NCI-H748 treated with DMSO at 0.1 percent for 48 hours (cell line): ENCODE measurements at places on chromosomes 6 and 20.

DNA sequence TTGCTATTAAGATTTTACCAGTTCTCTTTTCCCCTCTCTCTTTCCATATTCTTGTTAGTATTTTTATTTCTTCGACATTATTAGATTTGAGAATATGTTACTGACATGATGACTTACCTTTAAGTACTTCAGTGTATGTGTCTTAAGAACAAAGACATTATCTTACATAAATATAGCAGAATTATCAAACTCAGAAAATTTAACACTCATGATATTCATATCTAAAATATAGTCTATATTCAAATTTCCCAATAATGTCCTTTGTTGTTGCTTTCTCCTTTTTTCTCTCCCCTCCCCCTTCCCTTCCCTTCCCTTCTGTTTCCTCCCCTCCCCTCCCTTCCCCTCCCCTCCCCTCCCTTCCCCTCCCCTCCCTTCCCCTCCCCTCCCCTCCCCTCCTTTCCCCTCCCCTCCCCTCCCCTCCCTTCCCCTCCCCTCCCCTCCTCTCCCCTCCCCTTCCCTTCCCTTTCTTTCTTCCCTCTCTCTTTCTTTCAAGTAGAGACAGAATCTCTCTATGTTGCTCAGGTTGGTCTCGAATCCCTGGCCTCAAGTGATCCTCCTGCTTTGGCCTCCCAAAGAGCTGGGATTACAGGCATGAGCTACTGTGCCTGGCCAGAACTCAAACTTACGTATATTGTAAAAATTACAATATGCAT lies 56.5 kb downstream of the RSPH3 start:
- no peak for DNase-seq

DNA sequence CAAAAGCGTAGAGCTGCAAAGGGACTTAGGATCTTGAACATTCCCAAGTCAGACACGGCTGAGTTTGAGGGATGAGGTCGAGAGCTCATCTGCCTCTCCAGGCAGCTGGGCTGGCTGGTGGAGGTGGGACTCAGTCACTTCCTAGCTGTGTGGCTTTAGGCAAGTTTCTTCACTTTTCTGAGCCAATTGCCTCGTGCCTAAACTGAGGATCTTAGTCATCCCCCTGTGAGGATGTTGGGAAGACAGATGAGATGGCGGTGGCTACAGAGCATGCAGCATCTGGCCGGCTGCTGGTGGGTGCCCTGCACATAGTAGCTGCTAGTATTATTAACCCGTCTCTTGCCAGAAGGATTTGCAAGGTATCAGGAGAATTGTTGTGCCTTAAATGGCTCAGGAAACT lies 27.5 kb downstream of the TFAP2C start:
- no peak for DNase-seq

DNA sequence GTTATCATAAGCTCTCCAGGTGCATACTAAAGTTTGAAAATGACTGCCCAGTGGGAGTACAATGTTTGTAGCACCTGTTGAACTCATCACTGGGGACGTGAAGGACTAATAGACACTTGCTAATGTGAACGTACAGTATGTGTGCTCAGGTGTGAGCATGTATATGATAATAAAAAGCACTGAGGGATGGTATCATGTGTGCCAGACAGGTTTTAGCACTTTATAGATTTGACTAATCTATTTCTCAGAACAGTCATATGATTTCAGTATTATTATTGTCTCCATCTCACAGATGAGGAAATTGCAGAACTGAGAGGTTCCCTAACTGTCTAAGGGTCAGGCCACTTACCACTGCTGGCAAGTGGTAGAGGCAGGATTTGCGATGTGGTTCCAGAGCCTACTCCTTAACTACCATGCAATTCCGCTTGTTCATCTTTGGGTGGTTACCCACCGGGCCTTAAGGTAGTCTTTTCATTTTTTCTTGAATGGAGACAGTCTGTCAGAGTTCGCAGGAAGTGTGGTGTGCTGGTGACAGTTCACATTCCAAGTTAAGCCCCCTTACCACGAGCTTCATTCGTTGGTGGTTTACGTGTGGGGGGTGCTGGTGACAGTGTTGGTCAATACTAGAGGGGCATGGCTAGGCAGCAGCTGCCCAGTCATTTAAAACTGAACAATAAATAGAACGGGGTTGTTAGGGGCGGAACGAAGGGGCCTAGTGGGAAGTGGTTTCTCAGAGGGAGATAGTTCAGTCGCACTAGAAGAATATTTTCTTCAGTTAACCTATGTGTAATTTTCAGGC lies 46.8 kb downstream of the RREB1 start:
- DNase-seq: no peak

DNA sequence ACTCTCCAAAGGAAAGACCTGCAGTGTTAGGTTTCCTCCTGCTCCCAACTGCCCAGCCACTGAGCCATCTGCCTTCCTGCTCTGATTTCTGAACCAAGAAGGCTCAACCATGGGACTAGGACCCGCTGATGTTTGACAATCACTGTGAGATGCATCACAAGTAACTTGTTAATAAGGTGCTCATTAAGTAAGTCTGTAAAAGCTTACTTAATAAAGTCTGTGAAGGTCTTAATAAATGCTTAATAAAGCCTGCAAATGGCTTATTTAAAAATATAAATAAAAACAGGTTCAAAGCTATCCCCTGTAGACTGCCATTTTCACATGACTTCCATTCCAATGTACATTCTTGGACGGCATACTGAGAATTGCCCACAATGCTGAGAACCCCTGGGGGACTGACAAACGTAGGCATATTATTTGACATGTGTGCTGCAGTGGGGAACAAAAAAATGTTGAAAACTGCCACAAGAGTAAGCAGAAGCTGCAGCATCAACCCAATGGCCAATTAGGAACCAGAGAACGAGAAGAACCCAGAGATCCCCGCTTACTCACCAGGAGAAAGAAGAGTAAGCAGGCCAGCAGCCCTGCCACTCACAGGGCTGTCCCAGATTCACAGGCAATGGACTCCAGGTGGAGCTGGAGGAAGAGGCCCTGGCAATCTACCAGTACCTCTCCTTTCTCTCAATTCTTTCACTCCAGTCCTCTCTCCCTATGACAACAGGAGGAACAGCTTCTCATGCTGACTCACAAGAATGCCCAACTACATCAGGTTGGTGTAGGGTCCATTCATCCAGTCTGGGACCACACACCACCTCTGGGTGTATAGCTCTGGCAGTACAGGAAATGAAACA lies 19.5 kb downstream of the KIF13A start:
- DNase-seq: no peak

DNA sequence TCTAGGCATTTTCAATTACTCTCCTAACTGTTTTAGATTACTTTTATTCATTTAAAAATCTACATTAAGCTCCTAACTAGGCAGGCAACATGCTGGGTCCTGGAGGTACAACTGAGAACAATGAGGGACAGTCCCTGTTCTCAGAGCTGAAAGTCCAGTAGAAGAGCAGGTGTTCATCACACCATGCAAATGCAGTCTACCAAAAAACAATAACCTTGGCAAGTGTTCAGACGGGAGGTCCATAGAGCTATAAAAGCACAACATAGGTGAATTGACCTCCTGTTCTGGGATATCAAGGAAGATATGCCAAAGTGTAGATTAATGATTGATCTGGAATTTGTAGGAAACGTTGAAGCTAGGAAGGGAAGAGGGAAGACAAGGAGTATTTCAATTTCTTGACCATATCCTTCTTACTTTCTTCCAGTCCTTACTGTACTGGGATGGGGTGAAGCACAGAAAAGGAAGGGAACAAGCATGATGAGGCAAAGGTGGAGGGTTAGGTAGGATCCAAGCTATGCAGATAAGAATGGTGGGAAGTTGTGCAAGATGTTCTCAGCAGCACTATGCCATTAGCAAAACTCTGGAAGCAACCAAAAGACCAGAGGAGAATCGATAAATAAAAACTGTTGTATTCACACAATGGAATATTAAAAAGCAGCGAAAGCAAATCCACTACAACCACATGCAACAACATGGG lies 485.7 kb upstream of the JARID2 start:
- no peak for DNase-seq

DNA sequence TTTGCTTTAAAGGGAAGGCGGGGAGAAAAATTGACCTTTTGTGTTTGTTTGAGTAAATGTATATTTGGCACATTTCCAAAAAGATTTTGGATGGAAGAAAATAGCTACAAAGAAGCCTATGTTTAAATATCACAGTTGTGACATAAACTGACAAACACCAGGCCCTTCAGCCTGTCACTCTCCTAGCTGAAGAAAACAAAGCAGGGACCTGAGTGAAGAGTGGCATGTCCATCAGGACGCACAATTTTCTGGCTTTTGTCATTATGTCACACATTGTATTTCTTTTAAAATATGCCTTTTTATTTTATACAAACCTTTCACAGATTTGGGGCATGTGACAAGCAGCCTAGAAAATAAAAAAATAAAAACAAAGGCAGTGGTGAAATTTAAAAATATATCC lies 241.2 kb downstream of the OGFRL1 start:
- DNase-seq: no peak

- peak; percentile 71 for DNase-seq
Observed at GRCh38 chr6:129637340-129638054, 72.5 kb downstream of the ARHGAP18 start.

DNA sequence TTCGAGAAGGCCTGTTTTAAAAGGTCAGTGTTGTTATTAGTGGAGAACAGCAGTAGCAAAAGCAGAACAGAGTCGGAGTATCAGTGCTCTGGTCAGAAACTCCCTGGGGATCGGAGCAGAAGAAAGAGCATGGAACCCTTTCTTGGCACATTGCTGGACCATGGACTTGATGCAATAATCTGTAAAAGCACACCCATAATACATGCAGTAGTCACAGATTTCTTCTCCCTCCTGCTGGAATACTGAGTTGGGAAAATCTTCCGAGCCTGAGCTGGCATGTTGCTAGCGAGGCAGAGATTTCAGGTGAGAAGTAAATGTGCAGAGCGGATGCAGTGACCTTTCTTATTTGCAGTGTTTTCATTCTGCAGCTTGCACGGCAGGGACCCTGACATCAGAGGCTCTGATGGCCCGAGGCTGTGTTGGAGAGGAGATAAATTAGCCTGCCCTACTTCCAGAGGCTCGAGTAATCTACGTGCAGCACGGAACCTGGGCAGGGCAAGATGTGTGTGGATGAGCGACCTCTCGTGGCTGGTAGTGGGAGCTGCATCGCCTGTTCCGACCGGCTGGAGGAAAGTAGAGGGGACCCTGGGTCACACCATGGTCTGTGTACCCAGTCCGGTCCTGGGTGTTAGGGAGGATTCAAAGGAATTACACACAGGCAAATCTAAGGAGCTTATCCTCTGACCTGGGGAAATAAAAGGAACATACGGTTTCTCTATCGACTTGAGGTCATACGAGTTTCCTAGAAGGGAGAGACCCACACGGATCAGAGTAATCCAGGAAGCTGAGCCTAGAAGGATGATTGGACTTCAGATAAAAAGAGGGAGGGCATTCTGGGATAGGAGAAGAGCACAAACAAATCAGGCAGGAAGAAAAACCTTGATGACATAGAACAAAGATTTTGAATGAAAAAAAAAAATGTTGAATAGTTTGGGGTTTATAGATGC lies 137.0 kb upstream of the STMND1 start:
- DNase-seq: peak; percentile 91

DNA sequence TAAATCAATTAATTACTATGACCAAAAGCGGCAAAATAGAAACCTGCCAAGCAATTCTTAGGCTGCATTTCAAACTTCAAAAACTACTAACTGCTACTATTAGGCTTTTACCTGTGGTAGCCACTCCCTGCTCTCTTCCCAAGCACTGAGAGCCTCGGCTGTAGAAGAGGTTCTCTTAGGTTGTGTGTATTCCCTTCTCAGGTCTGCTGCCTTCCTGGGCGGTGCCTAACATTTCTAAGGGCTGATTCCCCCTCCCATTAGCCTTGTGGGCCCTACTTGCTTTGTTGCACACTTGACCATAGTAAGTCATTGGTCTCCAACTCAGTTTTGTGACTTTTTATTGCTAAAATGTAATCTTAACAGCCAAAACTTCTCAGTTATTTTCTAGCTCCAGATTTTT lies 146.1 kb upstream of the C6orf118 start:
- no peak for DNase-seq

- no peak for DNase-seq
Observed at GRCh38 chr6:36920546-36920945, 34.0 kb upstream of the PI16 start.

- no peak for DNase-seq
Observed at GRCh38 chr20:45878076-45878761, 2.8 kb upstream of the ZSWIM1 start.

DNA sequence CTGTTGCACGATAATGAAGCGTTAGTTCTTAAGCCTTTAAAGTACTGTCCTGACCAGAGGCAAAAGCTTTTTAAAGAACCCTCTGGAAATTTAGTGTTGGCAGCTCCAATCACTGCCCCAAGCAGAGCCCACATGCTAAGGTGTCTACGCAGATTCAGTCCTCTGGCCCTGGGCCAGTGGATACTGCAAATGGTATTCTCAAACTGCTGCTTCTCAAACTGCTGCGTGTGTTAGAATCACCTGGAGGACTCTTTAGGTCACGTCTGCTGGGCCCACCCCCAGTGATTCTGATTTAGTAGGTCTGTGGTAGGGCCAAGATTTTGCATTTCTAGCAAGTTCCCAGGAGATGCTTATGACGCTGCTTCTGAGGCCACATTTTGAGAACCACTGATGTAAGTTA lies 96.0 kb upstream of the CCDC28A start:
- DNase-seq: no peak

GRCh38 chr6:19332806-19333460 lies 504.2 kb upstream of the ID4 start:
- no peak for DNase-seq

GRCh38 chr6:21772477-21772876 lies 178.9 kb downstream of the SOX4 start:
- no peak for DNase-seq

GRCh38 chr6:107879941-107880340 lies 55.8 kb upstream of the SCML4 start:
- DNase-seq: no peak

GRCh38 chr6:106466211-106466610 lies 105.7 kb downstream of the CRYBG1 start:
- DNase-seq: no peak

GRCh38 chr20:44342248-44342647 lies 5.4 kb downstream of the R3HDML start:
- no peak for DNase-seq

DNA sequence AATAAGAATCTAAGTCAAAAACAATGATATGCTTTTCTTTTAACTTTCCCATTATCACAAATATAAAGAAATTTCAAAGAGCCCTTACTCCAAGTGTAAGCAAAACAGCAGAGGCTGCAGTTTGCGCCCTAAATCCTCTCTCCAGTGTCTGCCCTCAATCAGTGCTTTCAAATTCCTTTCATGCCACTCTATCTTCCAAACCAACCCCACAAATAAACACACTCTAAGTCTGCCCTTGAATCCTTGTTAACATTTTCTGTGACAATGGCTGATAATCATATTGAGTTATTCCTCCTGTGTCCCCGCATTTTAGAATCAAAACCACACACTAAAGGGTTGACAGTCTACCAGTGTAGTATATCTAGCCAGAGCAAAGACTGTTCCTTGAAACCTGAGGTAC lies 317.9 kb upstream of the MARCKS start:
- DNase-seq: no peak

- no peak for DNase-seq
Observed at GRCh38 chr6:106705156-106705555, 75.8 kb downstream of the QRSL1 start.

GRCh38 chr6:57255451-57256169 lies 33.5 kb upstream of the RAB23 start:
- no peak for DNase-seq

- DNase-seq: peak; percentile 64
Observed at GRCh38 chr6:82072751-82073150, 174.8 kb downstream of the IBTK start.
